ENCODE measurements at places on chromosomes 5 and 9.

GRCh38 chr5:73229271-73229670 is 56.3 kb downstream of the TMEM174 start:
- DNase-seq, result peak; percentile 61

GRCh38 chr5:100518377-100518776 is 16.8 kb upstream of the FAM174A start:
- DNase-seq, result no peak

GRCh38 chr9:87644659-87645058 is 81.3 kb upstream of the CTSL start:
- DNase-seq, result no peak

GRCh38 chr9:134807716-134808446 is 72.7 kb upstream of the FCN2 start:
- peak; percentile 26 for DNase-seq

DNA sequence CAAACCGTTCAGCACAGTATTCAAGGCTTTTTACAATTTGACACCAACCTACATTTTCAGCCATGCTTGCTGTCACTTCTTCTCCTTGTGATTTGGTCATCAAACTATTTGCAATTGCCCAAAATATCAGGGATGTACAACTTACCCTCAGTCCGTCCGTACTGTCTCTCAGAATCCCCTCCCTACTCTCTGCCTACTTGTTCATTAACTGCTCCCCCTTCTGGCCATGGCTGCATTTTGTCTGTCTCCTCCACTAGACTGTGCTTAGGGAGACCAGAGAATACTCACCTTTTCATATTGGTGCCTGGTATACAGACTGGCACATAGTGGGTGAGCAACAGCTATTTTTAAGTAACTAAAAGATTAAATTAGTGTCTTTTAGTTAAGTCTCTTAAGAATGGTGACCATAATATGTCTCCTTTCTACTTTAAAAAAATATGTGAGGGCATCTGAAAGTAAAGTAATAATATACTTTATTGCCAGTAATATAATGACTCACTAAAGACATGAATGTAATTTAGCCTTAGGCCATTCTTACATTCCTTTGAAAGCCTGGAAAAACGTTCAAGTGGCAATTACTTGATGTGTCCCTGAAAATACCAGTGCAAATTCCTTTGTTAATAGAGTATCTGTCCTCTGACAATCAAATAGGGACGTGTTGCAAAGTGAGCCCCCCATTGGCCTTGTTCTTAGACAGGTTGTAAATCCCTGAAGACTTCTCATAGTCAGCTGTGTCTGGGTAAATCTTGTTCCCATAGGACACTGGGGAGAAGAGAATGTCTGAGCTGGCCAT is 27.8 kb downstream of the PRLR start:
- no peak for DNase-seq

GRCh38 chr9:132647355-132647754 is 22.4 kb downstream of the DDX31 start:
- peak; percentile 96 for DNase-seq

DNA sequence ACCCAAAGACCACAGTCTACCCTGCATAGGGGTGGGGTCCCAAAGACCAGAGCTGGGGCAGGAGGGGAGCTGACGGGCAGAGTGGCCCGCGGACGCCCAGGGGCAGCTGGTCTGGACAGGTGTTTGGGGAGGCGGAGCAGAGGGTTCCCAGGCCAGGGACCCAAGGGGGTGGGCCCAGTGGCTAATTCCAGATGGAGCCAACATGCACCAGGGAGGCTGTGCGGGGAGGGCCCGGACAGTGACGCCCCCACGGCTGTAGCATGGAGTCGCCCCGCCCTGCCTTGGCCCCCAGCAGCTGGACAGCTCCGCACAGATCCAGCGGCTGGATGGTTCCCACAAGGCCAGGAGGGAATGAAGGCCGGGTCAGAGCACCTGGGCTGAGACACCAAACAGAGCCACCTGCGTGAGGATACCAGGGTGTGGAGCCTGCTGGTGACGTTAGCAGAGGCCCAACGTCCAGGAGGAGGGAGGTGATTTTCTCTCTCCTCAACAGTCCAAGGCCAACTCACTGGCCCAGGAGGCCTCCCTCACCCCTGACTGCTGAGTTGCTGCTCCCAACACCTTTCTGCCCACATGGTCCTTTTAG is 55.3 kb upstream of the EGFL7 start:
- no peak for DNase-seq

DNA sequence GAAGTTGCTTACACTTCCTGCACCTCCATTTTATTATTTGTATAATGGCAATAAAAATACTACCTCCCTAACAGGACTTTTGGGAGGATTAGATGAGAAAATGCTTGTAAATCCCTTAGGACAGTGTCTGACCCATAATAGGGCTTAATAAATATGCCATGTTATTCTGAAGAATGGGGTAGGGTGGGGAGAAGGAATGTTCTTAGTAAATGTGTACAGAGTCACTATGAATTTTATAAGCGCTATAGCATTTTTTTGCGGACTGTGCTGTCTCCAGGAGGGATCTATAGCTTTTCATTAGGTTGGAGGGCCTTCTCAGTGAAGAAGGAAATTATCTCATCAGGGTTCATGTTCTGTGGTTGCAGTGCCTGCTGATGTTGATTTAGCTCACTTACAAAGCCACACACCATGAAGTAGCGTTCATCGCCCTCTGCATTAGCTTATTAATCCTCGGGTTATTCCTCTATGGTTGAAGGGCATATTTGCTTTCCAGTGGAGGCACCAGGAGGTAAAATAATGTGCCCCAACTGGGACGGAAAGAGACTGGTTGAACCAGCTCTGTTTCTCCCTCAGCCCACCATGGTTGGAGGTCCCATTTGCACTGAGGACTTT is 497.1 kb downstream of the ARHGEF28 start:
- no peak for DNase-seq

Data from AG04449 (cell line).